NCI-H2081 (cell line): ENCODE measurements at places on chromosomes 7 and 10.

DNA sequence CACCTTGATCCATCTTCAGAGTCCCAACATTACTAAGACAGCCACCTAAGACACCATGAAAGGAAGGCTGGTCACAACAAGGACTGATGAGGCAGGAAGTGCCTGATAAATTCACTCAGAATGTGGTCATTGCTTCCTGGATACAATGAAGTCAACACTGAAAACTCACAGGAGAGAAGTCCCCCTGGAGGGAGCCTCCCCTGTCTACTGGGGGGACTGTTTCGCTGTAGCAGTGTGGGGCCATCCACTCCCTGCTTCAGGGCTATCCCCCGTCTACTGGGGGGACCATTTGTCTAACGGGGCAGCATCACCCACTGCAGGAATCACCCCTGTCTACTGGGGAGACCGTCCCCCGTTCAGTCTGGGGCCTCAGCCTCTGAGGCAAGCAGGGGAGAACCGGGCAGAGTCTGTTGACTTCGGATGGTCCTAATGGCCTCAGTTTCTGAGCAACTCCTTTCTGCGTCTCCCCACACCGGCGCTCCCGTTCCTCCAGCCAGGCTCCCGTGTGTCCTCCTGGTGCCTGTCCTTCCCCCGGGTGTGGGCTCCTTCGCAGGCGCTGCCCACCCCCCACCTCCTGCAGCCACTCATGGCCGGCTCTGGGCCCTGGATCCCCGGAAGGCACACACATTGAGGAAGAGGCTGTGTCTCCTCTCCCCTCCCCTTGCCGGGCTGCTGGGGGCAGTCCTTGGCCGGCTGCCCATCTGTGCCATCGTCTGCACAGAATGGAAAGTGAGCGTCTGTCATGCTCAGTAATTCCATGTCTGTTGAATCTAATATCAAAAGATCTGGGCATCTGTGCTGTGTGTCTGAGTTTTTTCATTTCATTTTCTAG lies 59.9 kb upstream of the DNAJB6 start:
- DNase-seq = peak; percentile 65

- no peak for DNase-seq
Observed at GRCh38 chr7:116027786-116028185, 2.8 kb downstream of the TFEC start.

DNA sequence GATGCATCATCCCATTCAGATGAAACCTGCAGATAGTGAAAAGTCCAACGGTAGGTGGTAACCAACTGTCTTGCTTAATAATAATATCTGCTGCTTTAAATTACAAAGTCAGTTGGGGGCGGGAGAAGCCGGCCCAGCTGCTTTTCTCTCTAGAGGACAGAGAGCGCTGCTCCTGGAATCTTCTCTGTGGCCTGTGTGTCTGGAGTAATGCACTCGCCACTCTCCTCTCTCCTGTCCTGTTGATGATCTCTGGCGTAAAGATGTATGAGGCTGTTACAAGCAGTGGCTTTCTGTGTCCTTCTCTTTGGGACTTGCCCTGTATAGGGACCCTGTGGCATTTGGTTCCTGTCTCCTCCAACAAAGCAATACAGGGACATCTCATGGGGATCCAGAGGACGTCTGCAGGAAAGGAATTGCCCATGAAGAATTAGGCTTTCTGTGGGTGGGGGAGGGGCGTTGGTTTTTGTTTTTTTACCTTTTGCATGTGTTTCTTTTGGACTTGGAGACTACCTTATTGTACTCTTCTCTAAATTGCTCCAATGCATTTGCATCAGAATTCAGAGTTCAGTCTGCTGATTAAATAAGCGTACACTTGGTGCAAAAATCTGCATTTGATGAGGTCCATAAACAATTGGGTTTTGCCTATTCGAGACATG lies 231.6 kb downstream of the CELF2 start:
- DNase-seq = no peak

GRCh38 chr7:45192621-45193041 lies 35.0 kb downstream of the RAMP3 start:
- no peak for DNase-seq

DNA sequence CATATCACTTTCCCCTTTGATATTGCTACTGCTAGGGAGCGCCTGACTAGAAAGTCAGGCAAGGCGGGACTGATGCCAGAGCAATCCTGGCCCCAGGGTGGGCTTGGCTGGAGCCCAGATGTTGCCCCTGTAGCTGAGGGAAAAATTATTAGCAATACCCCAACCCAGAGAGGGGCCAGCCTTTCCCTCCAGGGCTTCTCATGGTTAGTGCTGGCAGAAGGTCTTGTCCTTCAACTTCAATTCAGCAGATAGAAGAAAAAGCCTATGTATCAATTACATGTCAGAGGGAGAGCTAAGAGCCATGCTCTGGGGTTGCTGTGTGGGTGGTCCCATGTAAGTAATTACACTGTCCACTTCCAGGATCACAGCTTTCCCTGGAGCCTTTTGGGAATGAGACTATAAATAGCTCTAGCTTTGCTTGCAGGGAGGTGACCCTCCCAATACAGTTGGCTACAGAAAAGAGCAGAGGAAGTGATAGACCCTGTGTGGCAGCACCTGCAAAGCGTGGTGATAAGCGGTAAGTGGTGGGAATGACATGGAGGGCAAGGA lies 579.1 kb downstream of the CCSER2 start:
- DNase-seq = no peak

GRCh38 chr10:124300224-124300623 lies 118.5 kb downstream of the OAT start:
- no peak for DNase-seq

- DNase-seq = no peak
Observed at GRCh38 chr7:140079121-140079536, 16.4 kb upstream of the PARP12 start.

- DNase-seq = no peak
Observed at GRCh38 chr10:23284674-23285335, 59.8 kb downstream of the C10orf67 start.

GRCh38 chr7:131326576-131326975 lies 1.1 kb upstream of the MKLN1 start:
- DNase-seq = no peak

GRCh38 chr7:74129887-74130286 lies 44.3 kb upstream of the EIF4H start:
- no peak for DNase-seq

GRCh38 chr7:16301291-16301690 lies 120.0 kb downstream of the CRPPA start:
- no peak for DNase-seq

DNA sequence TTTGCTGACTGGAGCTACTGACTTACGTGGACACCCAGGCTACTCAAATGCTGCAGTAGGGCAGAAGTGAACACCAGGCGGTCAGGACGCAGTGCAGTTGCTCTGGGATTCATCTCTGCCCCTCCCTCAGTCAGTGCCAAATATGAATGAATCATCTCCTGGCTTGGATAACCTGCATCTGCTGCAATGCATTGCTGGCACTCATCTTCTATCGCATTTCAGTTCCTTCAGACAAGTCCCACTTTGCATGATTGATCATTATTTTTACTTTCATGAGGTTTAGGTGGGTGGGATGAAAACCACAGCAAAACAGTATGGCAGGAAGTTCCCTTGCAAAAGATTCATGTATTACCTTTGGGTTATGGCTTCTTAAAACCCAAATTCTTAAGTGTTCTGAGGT lies 224.6 kb upstream of the NRP1 start:
- no peak for DNase-seq

DNA sequence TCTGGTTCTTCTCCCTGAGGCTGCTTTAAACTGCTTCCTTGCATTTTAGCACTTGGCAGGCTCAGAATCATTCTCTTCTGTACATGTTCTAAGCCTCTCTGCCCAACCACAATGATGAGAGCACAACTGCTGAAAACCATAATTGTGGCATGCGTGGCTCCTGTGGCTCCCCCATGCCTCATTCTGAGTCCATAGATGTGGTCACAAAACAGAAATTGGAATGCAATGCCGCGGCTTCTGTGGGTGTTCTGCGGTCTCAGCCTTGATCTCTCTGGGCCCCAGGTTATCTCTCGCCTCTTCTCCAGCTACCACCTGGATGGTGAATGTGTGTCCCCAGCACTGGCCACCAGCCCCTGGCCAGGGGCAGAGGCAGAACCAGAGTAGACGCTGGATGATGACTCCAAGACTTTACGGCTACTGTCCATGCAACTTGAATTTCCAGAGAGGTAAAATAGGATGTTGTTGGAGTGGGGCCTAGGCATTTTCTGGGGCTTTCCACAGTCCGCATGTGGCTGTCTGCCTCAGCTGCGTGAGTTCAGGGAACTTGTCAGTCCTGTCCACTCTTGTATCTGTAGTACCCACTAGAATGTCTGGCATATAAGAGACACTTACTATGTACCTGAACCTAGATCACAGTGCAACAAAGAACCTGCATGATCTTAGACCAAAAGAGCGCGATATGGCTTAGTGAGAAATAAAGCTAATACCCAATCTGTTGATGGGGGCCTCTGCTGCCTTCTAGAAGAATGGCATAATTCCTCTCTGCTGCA lies 52.4 kb upstream of the ADRB1 start:
- DNase-seq = no peak

DNA sequence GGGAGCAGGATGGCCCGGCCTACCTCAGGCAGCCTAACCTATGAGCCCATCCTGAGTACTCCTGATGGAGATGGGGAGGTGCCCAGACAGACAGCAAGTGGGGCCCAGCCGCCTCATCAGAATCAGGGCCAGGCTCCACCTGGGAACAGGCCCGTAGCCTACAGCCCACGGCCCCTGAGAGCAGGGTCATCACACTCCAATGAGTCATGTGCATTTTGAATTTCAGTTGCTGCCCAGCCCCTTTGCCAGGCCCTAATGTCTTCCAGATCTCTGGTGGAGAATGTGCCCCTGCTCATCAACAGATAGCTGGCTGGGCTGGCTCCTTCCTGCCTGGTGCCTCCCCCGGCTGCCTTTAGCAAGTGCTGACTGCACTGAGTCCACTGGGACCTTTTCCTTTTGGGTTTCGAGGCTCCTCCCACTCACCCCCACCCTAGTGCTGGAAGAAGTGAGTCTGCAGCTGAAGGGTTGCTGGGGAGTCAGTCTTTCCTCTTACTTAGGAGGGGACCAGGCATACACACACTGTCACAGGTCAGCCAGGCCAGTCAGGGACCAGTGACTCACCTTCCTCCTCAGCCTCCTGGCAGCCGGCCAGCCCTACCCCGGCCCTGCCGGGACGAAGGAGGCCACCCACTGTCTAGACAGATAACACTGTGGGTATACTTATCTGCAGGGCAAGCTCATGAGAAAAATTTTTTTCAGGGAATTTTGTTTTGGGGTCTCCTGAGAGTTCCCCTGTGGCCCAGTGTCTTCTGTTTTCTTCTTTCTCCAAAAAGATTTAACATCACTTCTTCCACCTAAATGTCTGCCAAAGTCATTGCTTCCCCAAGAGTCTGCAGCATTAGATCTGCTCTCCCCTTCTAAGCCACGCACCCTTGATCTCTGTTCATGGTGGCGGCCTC lies 9.1 kb upstream of the ASIC3 start:
- DNase-seq = no peak

- DNase-seq = no peak
Observed at GRCh38 chr10:91104193-91105041, 116.0 kb upstream of the PCGF5 start.

- DNase-seq = no peak
Observed at GRCh38 chr10:130301021-130301892, 165.1 kb downstream of the GLRX3 start.

GRCh38 chr10:32155075-32155516 lies 98.9 kb upstream of the KIF5B start:
- DNase-seq = no peak

DNA sequence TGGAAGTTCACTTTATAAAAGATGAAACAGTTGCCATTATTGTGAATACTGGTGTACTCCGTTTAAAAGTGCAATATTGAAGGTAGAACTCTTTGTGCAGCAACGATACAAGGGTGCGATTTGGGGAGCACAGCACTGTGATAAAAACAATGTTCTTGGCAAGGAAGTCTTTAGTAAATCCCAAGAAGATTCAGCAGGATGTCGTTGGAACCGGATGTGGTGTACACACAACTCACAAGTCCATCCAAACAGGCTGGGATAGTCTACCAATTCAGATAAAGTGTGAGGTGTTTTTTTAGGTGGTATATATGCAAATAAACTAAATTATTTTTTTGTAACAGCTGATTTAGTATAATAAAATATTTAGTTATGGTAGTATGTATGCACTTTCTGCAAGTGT lies 46.7 kb downstream of the ZNF777 start:
- no peak for DNase-seq

DNA sequence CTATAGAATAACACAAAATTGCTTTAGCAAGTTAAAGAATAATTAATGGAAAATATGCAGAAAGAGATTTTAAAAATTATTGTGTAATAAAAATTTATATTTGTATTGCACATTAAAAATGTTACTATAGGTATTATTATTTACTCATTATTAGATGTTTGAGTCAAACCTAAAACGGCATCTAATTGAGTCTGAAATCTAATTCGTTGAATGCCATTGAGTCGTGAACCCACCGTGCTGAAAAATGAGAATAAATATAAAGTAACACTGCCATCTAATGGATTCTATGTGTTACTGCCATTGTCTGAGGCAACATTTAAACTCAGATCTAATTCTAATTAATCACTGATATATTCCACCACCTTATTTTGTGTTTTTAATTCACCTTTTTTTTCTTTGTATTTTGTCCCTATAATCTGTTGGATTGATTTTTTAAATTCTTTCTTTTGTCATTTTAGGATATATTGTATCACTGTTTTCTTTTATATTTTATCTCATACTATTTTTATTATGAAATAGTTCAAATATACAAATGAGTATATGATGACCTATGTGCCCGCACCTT lies 62.2 kb downstream of the SAMD9 start:
- peak; percentile 25 for DNase-seq

DNA sequence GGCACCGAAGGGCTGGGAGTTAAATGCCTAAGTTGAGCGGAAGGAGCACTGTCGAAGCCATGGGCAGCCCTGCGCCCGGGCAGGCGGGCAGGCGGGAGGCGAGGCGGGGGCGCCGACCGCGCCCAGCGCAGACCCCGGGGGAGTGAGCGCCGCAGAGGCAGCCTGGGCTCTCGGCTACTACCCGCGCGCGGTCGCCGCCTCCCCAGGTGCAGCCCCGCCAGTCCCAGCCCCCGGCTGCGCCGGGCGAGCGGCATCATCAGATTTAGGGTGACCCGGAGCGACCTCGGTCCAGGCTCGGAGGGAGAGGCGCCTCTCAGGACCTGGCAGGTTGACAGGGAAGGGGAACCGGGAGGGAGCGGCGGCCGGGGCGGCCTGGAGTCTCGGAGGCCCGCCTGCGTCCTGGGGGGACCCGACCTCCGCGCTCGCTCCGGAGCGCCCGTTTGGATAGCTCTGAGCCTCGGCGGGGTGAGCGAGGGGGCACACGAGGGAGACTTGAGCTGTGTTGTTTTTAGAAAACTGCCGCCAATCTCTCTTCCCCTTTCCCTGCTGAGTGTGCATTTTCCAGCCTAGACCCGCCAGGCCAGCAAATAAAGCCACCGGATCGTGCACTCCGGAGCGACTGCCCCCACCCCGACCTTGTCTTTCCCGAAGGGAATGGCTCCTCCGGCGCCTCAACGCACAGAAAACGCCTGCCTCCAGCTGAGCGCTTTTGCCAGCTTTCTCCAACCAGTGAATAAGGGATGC lies 2.3 kb upstream of the NRP1 start:
- no peak for DNase-seq

DNA sequence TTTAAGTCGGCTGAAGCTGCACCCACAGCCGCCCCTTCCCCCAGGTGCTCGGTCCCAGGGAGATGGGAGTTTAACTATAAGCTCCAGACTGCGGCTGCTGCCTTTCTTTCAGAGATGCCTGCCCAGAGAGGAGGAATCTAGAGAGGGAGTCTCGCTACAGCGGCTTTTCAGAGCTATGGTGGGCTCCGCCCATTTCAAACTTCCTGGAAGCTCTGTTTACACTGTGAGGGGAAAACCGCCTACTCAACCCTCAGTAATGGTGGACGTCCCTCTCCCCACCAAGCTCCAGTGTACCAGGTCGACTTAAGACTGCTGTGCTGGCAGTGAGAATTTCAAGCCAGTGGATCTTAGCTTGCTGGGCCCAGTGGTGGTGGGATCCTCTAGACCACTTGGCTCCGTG lies 135.4 kb downstream of the CXCL12 start:
- DNase-seq = no peak
